ENCODE measurements at places on chromosomes 12 and 14. TPM values are rescaled to one million over a fixed set of nuclear protein-coding genes. Genes with fewer than 3 reads are reported as not detected.

GRCh38 chr12:6263931-6264330 is 46.6 kb upstream of the PLEKHG6 start:
- no peaks in the 10 kb centered on the region for H3K36me3 ChIP-seq
- no peak overlapping the region for H3K4me3 ChIP-seq
- peaks cover 6% of the 10 kb centered on the region for H3K4me1 ChIP-seq
- no peaks in the 10 kb centered on the region for H3K27me3 ChIP-seq
- no peak for DNase-seq

GRCh38 chr14:50045039-50045711 is 71.2 kb downstream of the VCPKMT start:
- no peaks in the 10 kb centered on the region for H3K27me3 ChIP-seq
- DNase-seq = peak; percentile 89
- peaks cover 43% of the 10 kb centered on the region for H3K4me1 ChIP-seq

DNA sequence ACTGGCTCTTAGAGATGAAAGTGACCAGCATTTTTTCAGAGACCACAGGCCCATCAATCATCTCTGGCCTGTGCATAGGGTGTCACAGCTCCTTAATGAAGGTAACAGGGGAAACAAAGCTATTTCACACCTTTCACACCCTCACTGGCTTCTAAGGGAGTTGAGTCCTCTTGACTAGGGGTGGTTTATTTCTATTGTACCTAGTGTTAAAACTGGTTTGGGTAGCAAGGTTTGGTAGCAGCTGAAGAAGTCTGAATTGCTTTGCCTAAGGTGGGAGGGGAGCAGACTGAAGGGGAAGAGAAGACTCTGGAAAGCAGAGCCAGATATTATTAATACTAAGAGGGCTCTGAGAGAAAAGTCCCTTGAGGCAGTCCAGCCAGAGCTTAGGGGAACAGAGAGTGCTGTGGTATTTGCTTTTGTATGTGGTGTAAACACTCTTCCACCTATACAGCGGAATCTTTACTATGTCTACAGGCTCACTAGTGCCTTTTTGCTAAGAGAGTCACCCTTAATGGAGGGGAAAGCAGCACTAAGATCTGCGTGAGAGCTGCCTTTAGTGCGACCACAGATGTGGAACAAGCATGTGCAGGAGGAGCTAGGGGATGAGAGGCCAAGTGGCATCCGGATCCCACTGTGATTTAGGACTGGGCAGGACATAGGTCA is 95.8 kb downstream of the STXBP6 start:
- peaks cover 11% of the 10 kb centered on the region for H3K27me3 ChIP-seq
- no peak overlapping the region for H3K4me3 ChIP-seq
- no peaks in the 10 kb centered on the region for H3K36me3 ChIP-seq
- no peak for DNase-seq

GRCh38 chr12:56840922-56841321 is 77.8 kb downstream of the HSD17B6 start:
- H3K27ac ChIP-seq = no peak overlapping the region
- H3K4me3 ChIP-seq = no peak overlapping the region
- no peak for DNase-seq

- H3K27ac ChIP-seq = no peak overlapping the region
- no peak overlapping the region for H3K4me3 ChIP-seq
- no peaks in the 10 kb centered on the region for H3K27me3 ChIP-seq
- peaks cover 1% of the 10 kb centered on the region for H3K36me3 ChIP-seq
Measured at GRCh38 chr14:87888136-87888999, 104.6 kb downstream of the GALC start.

DNA sequence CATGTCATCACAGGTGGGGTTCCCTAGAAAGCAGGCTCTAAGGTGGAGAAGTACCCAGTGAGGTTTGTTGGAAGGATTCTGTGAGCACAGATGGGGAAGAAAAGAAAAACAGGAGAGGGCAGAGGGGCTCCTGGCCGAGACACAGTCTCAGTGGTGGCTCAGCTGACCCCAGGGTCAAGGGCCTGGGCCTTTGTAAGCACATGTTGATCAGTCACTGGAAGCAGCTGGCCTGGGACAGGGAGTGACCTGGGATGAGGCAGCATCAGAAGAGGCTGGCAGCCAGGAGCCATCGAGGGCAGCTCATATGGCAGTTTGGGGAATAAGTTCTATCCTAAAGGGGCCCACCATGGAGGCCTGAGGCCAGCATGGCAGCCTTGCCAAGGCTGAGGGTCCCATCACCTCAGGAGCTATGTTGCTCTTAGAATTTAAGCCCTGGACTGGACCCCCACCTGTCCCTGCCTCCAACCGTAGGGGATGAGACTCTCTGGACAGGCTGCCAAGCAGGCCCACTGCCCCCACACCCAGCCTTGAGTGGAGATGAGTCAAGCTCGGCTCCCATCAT is 6.3 kb upstream of the TMEM179 start:
- no peak for DNase-seq
- H3K4me1 ChIP-seq = no peaks in the 10 kb centered on the region
- no peak overlapping the region for H3K4me3 ChIP-seq
- H3K27me3 ChIP-seq = peaks cover 19% of the 10 kb centered on the region
- no peak overlapping the region for H3K27ac ChIP-seq

- no peak overlapping the region for H3K27ac ChIP-seq
- H3K36me3 ChIP-seq = no peaks in the 10 kb centered on the region
- peaks cover 63% of the 10 kb centered on the region for H3K27me3 ChIP-seq
- peaks cover 33% of the 10 kb centered on the region for H3K4me1 ChIP-seq
- DNase-seq = peak; percentile 22
Measured at GRCh38 chr12:1533205-1533601, 61.2 kb downstream of the FBXL14 start.

GRCh38 chr14:26594148-26594547 is 3.7 kb downstream of the NOVA1 start:
- H3K4me3 ChIP-seq = no peak overlapping the region
- H3K27me3 ChIP-seq = peaks cover 27% of the 10 kb centered on the region
- H3K36me3 ChIP-seq = peaks cover 3% of the 10 kb centered on the region
- H3K4me1 ChIP-seq = peaks cover 2% of the 10 kb centered on the region
- DNase-seq = no peak

DNA sequence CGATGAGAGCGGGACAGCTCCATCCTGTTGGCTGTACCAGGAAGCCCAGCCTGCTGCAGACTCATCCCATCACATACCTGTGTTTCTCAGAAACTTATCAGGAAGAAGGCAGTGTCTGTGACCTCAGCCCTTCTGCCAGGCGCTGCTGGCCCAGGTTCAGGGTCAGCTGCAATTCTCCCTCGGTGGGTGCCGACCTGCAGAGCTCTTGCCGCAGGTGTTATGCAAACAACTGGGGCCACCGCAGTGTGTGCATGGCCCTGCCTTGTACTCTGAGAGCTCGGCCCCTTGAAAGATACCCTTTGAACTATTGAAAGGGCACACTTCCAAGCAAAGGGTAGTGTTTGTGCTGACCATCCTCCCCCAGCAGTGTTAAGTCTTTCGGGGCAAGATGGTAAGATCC is 322.2 kb upstream of the DIO3 start:
- H3K4me1 ChIP-seq = no peaks in the 10 kb centered on the region
- no peak overlapping the region for H3K27ac ChIP-seq

- no peak overlapping the region for H3K27ac ChIP-seq
- H3K36me3 ChIP-seq = no peaks in the 10 kb centered on the region
- no peak for DNase-seq
- H3K4me3 ChIP-seq = no peak overlapping the region
- H3K27me3 ChIP-seq = no peaks in the 10 kb centered on the region
- H3K4me1 ChIP-seq = no peaks in the 10 kb centered on the region
Measured at GRCh38 chr12:22228022-22228875, 106.3 kb downstream of the ST8SIA1 start.

- no peak overlapping the region for H3K27ac ChIP-seq
- H3K4me1 ChIP-seq = no peaks in the 10 kb centered on the region
- no peaks in the 10 kb centered on the region for H3K36me3 ChIP-seq
Measured at GRCh38 chr12:42757624-42758119, 168.1 kb upstream of the PRICKLE1 start.

- peak overlapping the region; percentile 71 for H3K27ac ChIP-seq
- no peaks in the 10 kb centered on the region for H3K27me3 ChIP-seq
- H3K4me1 ChIP-seq = peaks cover 79% of the 10 kb centered on the region
Measured at GRCh38 chr14:98931126-98931525, 340.9 kb downstream of the BCL11B start.

DNA sequence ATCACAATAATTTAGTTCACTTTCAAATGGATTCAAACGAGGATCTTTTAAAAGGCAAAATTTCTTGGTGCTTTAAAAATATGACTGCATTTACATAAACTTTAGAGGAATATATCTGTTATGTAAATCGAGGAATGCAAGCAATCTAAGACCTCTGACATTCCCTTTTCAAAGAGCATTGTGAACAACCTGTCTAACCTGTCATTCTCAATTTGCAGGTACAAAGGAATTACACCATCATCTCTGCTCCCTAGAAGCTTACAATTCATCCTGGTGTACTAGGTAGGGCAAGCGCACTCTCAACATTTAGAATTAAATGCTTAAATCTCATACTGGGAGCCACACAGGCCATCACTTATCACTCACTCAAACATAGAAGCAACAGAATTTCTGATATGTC is 35.6 kb downstream of the BMP4 start:
- H3K36me3 ChIP-seq = no peaks in the 10 kb centered on the region
- no peak overlapping the region for H3K4me3 ChIP-seq
- no peak overlapping the region for H3K27ac ChIP-seq
- H3K4me1 ChIP-seq = no peaks in the 10 kb centered on the region
- no peak for DNase-seq

- no peak for DNase-seq
- H3K4me1 ChIP-seq = no peaks in the 10 kb centered on the region
- H3K36me3 ChIP-seq = peaks cover 8% of the 10 kb centered on the region
- no peak overlapping the region for H3K4me3 ChIP-seq
- H3K27me3 ChIP-seq = no peaks in the 10 kb centered on the region
- H3K27ac ChIP-seq = no peak overlapping the region
Measured at GRCh38 chr12:125104982-125105381, 39.7 kb downstream of the AACS start.

DNA sequence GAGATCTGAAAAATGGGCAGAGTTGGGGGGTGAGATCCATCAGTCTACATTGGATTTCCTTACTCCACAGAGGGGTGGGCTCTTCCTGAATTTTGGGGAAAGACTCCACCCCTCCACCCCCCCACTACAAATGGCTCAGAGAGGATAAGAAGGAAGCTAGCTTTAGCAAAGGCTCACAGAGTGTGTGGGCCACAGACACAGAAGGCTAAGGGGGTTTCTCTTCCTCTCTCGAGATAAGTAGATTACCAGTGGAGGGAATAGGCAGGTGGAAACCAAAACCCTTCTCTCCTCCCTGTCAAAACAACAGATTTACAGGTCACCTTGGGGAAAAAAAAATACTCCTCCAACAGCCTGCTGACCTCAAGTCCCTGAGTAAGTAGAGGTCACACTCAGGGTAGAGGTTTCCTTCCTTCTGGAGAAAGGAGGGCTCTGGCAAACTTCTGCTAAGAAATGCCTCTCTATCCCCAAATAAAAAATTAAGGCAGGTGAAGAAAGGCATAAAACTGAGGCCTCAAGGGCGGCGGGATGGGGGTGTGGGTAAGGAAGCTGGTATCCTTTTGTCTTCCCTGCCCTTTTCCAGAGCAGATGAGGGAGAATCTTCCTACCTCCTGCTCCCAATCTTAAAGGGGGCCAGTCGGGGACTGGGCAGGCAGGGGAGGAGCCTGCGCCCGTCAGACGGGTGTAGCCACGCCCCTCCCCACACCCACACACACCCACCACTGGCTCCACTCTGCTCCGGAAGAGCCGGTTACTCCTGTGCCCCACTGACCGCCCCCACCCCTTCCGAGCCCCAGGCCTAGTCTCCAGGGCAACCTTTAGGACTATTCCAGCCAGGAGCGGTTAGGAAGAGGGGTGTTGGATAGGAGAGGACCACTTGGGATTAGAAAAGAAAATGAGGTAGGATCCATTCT is 1.9 kb upstream of the BAZ2A start:
- peak overlapping the region; percentile 68 for H3K27ac ChIP-seq
- peaks cover 78% of the 10 kb centered on the region for H3K4me1 ChIP-seq
- no peaks in the 10 kb centered on the region for H3K27me3 ChIP-seq
- peak; percentile 49 for DNase-seq
- peaks cover 7% of the 10 kb centered on the region for H3K36me3 ChIP-seq

DNA sequence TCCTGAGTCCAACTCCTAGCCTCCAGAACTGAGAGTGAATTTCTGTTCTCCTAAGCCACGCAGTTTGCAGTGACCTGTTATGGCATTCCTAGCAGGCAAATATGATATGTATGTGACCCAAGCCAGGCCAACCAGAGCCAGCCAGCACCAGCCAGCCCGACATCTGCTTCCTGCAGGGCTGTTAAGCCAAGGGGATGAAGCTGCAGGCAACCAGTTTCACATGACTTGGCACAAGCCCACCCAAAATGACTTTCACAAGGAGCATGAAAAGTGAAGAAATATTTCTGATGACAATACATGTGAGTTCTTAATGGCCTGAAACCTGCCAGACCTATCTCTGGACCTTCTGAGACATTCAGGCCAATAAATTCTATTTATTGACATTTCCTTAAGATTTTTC is 68.1 kb downstream of the ITPK1 start:
- no peaks in the 10 kb centered on the region for H3K36me3 ChIP-seq
- no peak for DNase-seq
- H3K27me3 ChIP-seq = no peaks in the 10 kb centered on the region
- H3K4me1 ChIP-seq = peaks cover 7% of the 10 kb centered on the region

GSG1 gene
- not detected for total RNA-seq

TRIM9 gene
- 0.76 TPM for total RNA-seq

KRT73 gene
- 2.1 TPM for total RNA-seq

BMAL2 gene
- total RNA-seq = 7.9 TPM

BHLHE41 gene
- not detected for total RNA-seq

ISM2 gene
- total RNA-seq = not detected

PDE3A gene
- not detected for total RNA-seq

KERA gene
- total RNA-seq = not detected

CLEC2D gene
- 176 TPM for total RNA-seq

CD4 gene
- total RNA-seq = 161 TPM

Data from activated naive CD4-positive, alpha-beta T cell treated with anti-CD3 and anti-CD28 coated beads for 36 hours (primary cell).